Activated CD4-positive, alpha-beta T cell treated with anti-CD3 and anti-CD28 coated beads for 36 hours (primary cell): ENCODE measurements at places on chromosomes 1 and 21.
A peak's percentile ranks its signal among the peaks of the same experiment; 100 is the strongest.

GRCh38 chr1:17081439-17081838 lies 27.6 kb upstream of the SDHB start:
- DNase-seq, result no peak

- no peak for DNase-seq
Observed at GRCh38 chr1:12572522-12572921, 45.5 kb downstream of the DHRS3 start.

DNA sequence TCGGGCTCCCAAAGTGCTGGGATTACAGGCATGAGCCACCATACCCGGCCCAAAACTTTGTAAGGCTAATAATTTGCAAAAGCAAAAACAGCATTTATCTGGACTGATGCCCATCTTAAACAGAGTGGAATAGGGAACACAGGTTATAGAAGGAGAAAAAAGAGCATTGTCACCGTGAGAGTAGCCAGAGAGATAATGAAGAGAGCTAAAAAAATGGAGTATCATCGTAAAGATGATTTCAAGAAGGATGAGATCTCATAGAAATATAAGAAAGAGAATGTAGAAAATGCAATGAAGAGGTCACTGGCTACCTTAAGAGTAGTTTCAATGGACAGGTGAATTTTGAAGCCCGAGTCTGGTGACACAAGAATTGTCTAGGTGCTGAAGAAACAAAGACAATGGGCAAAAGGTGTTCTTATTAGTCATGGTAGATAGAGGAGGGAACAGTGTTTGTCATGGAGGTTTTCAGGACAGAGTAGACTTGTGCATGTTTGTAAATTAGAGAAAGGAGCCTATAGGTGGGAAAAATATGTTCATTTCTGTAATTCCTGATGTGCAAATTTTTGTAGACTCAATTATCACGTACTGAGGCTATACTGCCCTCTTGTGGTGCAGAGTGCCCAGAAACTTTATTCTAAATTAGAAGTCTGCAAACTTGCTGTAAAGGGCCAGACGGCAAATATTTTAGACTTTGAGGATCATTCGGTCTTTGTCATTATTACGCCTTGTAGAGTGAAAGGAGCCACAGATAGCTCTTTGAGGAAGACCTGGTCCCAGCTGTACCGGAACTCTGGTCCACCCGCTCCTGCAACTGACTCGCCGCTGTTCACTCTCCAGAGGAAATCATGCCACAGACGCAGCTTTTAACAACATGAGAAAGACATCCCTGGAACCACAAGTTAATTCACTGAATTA lies 8.1 kb upstream of the TMEM183A start:
- peak; percentile 80 for DNase-seq

DNA sequence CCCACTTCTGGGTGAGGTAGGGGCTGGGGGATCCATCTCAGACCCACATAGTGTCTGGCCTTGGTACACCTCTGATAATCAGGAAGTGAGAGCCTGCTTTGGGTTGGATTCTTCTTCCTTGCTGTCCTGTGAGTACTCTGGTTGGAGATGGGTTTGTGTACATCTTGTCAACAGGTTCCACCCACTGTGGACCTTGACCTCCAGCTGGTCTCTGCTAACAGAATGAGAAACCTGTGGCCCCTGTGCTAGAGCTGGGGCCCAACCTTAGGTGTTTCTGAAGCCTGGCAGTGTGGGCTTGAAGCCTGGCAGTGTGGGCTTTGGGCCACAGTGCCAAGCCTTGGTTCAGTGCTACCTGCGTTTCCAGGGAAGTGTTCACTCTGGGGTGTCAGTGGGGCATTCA lies 2.6 kb downstream of the ZBTB48 start:
- no peak for DNase-seq

DNA sequence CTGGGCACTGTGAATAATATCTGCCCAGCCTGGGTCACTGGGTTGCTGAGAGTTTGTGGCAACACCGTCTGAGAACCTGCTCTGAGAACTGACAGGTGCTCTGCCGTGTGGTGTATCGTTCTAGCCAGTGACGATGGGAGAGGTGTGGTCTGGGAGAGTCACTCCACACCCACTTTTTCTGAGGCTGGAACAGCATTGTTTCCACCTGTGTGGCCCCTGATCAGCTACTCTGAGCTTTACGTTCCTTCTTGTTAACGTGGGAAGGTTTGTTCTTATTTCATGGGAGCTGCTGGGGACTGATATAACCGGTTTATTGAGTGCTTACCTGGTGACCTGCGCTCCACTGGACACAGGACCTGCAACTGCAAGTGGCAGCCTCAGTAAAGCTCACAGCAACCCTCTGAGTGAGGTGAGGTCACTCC lies 34.8 kb upstream of the TENT5C start:
- DNase-seq, result no peak

DNA sequence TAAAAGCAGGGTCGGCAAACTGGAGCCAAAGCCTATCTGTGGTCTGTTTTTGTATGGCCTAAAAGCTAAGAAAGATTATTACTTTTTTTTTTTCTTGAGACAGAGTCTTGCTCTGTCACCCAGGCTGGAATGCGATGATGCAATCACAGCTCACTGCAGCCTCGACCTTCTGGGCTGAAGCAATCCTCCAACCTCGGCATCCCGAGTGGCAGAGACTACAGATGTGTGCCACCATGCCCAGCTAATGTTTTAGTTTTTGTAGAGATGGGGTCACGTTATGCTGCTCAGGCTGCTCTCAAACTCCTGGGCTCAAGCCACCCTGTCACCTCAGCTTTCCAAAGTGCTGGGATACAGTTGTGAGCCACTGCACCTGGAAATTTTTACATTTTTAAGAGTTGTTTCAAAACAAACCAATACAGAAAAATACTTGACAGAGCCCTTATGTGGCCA lies 6.5 kb upstream of the GLRX2 start:
- DNase-seq, result no peak

GRCh38 chr1:210223226-210223904 lies 9.2 kb upstream of the SERTAD4 start:
- no peak for DNase-seq

GRCh38 chr21:21897275-21897883 lies 899.2 kb downstream of the NCAM2 start:
- no peak for DNase-seq

DNA sequence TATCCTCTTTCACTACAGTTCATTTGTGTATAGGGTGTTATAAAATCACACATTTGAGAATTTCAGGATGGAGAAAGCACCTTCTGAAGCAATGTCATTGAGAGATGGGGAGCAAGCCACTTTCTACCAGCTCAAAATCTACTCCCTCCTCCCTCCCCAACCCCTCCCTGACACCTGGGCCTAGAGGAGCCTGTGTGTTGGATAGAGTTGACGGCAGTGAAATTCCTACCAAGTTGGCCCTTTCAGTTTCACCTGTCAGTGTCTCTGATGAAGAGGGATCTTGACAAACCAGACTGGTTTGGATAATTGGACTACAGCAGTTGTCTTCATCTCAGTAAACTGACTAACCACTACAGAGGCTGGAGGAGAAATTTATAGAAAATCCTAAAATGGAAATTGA lies 125.0 kb upstream of the HOOK1 start:
- no peak for DNase-seq

DNA sequence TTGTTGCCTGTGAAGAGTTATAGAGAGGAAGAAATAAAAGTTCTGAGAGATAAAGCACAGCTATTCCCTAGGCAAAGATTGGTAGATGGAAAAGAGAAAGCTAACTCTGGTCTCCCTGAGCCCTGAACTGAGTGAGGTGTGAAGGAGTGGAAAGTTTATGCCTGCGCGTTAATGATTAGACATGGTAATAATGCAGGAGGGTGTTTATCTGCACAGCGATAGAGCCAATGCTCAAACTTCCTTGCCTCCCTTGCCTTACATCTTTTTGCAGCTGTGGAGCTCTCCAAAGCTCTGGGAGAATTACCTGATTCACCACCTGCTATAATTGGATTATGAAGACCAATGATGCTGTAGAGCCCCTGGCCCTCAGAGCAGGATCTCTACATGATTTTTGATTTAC lies 32.8 kb upstream of the CHRM3 start:
- DNase-seq, result no peak

GRCh38 chr1:67053535-67053784 lies 488 bp downstream of the SLC35D1 start:
- DNase-seq, result no peak

DNA sequence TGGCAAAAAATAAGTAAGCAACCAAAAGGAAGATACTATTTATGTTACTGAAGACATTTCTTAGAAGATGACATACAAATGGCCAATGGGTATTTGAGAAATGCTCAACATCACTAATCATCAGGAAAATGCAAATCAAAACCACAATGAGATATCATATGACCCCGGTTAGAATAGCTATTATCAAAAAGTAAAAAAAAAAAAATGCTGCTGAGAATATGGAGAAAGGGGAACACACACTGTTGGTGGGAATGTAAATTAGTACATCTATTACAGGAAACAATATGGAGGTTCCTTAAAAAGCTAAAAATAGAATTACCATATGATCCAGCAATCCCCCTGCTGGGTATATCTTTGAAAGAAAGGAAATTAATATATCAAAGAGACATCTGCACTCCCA lies 34.3 kb upstream of the CREG1 start:
- DNase-seq, result no peak

DNA sequence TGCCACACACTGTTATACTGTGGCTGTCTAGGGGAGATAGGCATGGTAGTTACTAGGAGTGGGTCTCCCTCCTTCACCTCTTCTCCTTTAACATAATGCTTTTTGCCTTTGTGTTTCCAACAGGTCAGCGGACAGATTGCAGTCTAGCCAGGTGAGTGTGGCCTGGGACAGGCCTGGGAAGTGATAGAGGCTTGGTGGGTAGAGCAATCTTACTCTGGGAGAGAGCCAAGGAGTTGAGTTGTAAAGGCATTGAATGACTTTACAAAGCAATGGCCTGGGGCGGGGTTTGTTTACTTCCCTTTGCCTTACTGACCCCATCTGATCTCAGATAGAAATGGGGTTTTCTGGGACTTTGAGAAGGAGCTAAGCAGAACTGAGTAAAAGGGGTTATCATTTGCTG lies 51.0 kb upstream of the IKBKE start:
- no peak for DNase-seq

- no peak for DNase-seq
Observed at GRCh38 chr1:202104073-202104472, 18.6 kb upstream of the GPR37L1 start.

GRCh38 chr1:154813300-154813816 lies 56.7 kb downstream of the KCNN3 start:
- DNase-seq, result no peak

DNA sequence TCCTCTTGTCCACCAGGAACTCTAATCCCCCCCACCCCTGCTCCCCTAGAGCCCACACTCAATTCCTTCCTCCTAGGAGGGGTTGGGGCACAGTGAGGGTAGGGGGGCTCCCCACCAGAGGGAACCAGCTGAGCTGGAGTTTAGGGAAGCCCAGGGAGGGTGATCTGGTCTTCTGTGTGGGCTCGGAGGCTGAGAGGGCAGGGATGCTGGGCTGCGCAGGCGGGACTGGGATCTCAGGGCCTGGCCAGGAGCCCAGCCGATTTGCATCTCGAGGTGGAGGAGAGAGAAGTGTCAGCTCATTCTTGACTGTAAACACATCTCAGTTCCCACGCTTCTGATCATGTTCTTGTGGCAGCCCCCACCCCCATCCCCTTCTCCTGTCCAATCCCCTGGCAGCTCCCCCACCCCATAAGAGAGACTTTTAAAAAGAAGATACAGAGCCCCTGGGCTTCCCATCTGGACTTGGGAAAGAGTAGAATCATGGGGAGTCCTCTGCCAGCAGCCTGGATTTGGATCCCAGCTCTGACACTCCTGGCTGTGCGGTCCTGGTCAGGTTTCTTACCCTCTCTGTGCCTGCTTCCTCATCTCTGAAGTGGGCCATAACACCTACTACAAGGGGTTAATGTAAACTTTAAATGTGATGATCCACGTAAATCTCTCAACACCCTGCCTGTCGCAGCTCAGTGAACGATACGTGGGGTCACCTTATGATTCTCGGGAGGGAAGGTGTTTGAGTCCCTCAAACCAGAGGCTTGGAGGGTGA lies 6.6 kb downstream of the PEAR1 start:
- DNase-seq, result no peak

- DNase-seq, result no peak
Observed at GRCh38 chr1:115325874-115326273, 12.2 kb downstream of the NGF start.

DNA sequence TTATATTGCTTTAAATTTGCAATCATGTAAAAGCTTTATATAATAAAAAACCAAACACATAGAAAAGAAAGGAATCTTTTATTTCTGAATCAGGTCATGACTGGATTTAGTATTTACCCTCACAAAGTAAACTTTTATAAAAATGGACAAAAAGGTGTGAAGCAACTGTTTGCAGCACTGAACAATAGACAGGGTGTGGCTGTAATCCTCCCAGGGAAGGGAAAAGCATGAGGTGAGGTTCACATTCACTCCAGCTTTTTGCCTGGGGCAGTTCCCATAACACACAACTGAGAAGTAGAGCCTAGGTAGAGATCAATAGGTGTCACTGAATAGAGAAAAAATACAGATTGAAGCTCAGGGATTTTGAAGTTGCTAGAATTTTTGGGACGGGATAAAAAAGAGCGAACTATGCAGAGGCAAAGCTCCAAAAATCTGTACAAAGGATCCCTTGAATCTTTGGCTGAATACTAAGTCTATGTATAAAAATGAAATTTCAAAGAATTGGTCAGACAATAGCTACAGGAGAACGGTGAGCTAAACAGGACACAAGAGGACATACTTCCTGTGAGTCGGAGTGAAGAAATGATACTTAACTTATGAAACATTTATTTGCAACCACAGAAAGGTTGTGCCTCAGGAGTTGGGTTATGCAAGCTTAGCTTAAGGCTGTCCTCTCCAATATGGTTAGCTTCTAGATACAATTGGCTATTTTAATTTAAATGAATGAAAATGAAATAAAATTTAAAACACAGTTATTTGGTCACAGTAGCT lies 162.0 kb upstream of the ZP4 start:
- DNase-seq, result no peak

GRCh38 chr1:14697353-14697752 lies 98.9 kb downstream of the KAZN start:
- DNase-seq, result no peak
